Skin of body (tissue), 3 donors: ENCODE measurements at places on chromosomes 7 and 10.

DNA sequence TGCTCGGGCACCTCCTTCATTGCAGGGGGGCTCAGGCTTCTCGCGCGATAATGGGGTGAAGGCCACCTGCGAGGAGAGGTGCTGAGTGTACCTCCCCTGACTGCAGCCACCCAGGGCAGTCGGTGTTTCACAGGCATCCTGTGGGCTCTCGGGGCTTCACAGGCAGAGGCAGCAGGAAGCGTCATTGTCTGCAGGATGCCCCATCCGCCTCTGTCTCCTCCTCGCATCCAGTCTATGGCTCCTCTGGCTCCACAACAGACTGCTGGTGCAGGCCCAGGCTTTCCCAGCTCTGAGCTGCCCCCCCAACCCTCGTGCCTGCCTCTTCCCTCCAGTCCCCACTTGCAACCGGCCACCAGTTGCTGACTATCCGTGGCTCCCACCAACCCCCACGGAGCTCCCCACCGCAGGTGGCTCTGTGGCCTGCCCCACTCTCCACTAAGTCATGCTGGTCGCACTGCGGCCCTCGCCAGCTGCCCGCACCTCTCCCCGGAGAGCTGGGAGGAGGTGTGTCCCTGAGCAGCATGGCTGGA is 36.5 kb downstream of the CAMK2B start:
- no peak for DNase-seq

DNA sequence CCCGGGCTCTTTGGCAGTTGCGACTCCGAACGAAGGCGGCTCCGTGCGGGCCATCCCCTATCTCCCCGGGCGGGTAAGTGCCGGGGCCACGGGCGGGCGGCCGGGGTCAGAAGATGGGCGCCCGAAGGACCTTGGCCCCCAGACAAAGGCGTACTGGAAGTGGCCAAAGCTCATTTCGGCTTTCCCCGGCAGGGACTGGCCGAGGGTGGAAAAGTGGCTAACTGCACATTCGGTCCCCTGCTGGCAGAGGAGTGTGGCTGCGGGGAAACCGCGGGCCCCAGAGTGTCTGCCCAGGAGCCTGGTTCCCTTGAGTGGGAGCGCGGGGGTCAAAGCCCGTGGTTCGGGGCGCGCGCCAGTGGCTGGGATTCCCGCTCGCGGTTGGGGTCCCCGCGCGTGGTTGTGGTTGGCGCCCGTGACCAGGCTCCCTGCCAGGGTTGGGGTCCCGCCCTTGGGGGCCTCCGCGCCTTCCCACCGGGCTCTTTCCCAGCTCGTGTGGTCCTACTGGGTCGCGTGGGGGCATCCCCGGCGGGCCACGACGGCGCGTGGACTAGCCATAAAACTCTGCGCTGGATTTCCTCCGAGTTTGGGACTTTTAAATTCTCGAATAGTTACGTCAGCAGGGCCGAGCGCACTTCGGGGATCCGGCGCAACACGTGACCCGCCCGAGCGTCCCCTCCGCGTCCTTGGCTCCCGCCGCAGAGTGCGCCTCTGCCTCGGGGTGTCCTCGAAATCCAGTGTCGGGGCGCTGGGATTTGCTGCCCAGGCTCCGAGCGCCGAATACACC is 124.4 kb downstream of the TACC2 start:
- DNase-seq = peak; percentile 75

DNA sequence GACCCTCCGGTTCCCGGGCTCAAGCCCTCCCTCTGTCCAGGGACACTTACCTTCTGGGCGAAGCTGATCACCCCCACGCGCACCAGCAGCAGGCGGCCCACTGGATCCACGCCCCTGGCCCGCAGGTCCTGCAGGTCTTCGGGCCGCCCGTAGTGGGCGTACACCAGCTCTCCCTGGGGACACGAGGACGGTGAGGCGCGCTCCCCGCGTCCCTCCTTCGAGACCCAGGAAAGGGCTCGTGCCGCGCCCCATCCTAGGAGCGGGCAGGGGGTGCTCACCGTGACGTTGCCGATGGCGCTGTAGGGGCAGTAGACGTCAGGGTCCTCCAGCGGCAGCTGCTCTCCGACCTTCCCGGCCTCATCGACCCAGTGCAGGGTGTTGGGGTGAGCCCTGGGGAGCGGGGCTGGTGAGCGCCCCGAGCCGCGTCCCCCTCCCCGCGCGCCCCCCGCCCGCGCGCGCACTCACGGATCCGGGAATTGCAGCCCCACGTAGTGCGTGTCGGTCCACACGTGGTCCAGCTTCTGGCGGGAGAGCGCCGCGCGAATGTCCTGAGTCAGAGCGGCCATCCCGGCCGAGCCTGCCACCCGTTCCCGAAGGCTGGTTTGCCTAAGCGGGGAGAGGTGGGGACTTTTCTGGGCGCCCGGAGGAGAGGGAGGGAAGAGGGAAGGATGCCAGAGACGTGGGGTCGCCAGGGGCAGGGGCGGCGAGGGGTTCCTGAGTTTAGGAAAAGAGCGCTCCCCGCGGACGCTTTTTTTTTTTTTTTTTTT is 8.2 kb downstream of the TFR2 start:
- DNase-seq = no peak

DNA sequence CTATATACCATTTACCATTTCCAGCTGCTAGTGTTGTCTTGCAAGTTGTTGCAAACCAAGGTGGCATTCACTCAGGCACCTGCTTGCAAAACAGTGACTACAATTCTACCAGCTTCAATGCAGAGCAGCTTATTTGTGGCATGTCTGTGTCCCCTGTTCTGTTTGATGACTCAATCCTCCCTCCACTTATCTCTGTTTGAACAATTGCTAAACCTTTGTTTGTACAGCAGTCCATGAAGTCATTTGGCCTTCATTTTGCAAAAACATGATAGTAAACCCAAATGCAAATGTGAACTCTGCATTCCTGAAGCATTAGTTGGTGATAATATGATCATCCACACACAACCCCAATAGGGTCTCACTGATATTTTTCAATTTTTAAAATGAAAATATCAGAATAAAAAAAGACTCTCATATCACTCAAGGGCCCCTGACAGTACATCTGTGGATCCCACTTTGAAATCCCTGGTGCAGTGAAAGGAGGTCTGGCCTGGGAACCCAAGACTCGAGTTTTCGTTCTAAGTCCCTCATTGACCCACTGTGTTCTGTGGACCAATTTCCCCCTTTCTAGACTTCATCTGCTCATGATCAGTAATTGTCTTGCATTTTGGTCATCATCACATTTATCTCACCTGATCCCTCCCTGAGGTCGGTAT is 425.4 kb downstream of the RPS24 start:
- DNase-seq = no peak

GRCh38 chr7:106065575-106066500 is 46.3 kb downstream of the SYPL1 start:
- peak; percentile 8 for DNase-seq

- no peak for DNase-seq
Observed at GRCh38 chr10:51694086-51694768, 5.2 kb downstream of the CSTF2T start.

DNA sequence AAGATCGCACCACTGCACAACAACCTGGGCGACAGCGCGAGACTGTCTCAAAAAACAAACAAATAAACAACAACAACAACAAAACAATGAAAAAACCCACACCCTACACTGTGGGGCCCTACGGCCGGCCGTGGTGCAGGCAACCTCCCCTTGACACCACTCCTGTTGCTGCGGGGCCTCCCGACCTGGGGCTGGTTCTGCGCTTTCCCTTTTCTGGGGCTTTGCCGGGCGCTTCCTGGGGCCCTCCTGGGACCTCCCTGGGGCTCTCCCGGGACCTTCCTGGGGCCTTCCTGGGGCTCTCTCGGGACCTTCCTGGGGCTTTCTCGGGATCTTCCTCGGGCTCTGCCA is 46.6 kb downstream of the INSIG1 start:
- no peak for DNase-seq

DNA sequence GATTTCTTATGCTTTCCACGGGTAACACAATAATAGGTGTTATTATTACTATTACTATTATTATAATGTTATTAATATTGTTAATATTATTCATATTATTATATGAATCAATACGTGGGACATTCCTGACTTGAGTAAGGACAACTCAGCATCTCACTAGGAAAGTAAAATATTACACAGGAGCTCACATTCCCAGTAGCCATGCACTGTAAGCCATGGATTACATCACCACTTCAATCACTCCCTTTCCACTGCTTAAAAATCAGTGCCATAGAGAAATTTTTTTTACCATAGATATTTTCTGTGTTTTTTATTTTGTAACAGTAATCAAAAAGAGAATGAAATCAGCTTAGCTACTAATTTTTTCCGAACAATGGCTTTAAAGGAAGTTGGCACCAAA is 68.5 kb upstream of the DGKI start:
- no peak for DNase-seq

GRCh38 chr7:20557116-20557515 is 58.4 kb upstream of the ABCB5 start:
- DNase-seq = no peak

- DNase-seq = no peak
Observed at GRCh38 chr7:2971914-2972834, 71.5 kb downstream of the CARD11 start.

- no peak for DNase-seq
Observed at GRCh38 chr7:66629222-66630062, 761 bp downstream of the KCTD7 start.

DNA sequence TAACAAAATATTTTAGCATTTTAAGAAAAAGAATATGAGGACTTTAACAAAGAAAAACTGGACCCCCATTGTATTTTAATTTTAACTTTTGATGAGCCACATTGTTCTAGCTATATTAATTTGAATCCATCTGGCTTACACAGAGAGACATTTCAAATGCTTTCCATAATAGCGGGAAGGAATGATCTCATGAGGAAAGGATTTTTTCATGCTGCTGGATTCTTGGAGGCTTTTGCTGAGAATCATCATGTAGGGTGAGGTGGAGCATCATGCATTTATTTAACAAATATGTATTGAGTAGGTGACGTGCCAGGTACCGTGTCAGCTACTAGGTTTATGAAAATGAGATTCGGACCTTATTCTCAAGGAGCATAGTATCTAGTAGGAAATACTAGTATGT is 1006.3 kb downstream of the SORCS1 start:
- DNase-seq = peak; percentile 76

DNA sequence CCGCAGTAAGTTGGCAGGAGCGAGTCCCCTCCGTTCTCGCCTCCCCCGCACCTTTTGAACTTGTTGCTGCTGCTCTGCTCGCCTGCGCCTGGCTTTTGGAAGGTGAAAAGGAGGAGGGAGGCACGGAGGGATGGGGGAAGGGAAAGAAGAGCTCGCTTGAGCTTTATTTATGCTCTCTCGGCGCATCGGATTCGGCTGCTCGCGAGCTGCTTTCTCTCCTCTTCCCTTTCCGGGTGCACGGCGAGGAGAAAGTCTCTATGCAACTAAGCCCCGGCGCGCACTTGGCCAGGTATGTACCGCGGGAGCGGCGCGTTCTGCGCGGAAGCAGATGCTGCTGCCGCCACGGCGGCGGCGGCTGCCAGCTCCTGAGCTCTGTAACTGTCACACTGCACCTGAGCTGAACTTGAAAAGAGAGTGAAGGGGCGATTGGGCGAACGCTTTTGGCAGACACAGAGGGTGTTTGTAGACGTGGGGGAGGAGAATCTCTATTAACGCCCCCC is 551 bp downstream of the KCND2 start:
- no peak for DNase-seq

GRCh38 chr10:87618566-87619423 is 40.9 kb upstream of the PAPSS2 start:
- DNase-seq = no peak

GRCh38 chr10:24215196-24215595 is 6.3 kb downstream of the KIAA1217 start:
- DNase-seq = peak; percentile 57

DNA sequence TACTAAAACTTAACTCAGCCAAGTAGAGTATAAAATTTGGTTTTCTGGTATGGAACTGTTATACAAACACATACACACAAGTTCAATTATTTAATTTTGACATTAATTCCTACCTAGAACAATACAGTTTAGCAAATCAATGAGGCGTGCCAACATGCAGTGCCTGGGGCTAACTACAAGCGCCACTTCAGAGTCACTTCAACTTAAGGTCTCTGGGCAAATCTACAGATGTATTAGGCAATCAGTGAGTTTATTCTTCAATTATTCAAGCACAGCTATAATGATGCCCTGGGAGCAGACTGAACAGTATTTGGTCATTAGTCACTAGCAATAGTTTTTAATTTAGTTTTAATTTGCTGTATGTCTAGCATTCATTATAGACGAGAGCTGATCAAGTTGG is 51.6 kb downstream of the HIBADH start:
- no peak for DNase-seq

DNA sequence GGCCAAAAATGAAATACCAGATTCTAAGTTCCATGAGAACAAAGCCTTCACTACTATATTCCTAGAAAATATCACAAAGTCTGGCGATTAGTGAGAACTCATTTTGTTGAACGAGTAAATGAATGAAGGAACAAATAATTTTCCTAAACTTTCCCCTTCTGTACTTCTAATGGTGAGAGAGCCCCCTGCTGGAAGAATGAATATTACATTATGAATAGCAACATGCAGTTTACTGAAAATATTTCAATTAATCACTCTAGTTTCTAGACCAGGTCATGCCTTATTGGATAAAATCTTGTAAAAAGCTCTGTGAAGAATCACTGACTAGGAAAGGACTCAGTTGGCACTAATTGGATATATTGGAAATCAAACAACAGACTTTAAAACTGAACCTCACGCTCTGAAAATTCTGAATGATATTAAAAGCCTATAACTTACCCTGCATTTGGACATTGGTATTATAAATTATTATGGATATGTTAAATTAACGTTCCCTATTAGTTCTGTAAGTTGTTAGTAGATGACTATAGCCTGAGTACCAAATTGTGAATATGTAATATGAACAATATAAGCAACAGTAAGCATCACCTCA is 32.4 kb upstream of the MTPN start:
- peak; percentile 8 for DNase-seq

DNA sequence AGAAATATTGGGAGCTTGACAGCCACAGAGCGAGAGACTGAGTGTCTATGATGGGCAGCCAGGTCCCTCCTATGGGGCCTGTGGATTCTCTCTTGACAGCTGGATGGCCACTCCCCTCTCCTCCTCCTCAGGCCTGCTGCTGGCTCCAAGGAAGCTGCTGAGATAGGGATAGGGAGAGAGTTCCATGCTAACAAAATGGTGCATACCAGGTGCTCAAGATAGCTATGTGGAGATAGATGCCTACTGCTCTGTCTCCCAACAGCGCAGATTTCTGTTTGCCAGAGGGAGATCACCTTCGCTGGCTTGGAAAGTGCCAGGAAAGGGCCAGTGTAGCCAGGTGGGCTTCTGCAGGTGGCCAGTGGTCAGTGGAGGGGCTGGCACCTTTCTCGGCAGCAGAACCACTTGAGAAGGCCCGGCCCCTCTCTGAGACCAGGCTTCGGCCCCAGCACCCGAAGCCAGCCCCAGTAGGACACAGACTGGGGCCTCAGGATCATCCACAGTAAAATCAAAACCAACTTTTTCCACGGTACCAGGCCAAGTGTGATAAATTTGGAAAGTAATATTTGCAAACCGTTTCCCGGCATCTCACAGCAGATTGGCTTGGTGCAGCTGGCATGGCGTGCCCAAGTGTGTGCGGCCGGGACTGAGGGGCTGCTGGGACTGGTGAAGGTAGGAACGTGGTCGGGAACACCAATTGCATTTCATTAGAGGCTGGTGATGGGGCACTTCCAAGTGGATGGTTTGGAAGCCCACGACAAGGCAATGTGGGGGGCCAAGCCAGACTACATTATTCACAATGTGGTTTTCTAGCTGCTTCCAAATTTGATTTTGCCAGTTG is 139.6 kb downstream of the PTPN20 start:
- no peak for DNase-seq
